ENCODE measurements at places on chromosomes 1 and 21.

DNA sequence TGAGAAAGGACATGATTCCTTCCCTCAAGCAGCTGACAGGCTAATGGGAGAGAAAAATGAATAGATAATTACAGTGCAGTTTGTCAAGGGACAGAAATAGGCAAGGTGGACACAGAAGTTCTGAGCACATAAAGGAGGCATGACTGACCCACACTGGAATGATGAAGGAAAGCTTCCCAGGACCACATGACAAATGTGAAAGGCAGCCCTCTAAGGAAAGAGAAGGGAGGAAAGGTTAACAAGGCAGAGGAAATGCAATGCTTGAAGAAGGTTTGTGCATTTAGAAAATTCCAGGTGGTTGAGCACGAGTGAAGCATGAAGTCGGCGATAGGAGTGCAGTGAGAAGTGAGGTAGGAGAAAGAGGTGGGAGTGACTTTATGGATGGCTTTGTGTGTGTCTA is 37.4 kb downstream of the LAMC2 start:
- peak; percentile 14 for DNase-seq

DNA sequence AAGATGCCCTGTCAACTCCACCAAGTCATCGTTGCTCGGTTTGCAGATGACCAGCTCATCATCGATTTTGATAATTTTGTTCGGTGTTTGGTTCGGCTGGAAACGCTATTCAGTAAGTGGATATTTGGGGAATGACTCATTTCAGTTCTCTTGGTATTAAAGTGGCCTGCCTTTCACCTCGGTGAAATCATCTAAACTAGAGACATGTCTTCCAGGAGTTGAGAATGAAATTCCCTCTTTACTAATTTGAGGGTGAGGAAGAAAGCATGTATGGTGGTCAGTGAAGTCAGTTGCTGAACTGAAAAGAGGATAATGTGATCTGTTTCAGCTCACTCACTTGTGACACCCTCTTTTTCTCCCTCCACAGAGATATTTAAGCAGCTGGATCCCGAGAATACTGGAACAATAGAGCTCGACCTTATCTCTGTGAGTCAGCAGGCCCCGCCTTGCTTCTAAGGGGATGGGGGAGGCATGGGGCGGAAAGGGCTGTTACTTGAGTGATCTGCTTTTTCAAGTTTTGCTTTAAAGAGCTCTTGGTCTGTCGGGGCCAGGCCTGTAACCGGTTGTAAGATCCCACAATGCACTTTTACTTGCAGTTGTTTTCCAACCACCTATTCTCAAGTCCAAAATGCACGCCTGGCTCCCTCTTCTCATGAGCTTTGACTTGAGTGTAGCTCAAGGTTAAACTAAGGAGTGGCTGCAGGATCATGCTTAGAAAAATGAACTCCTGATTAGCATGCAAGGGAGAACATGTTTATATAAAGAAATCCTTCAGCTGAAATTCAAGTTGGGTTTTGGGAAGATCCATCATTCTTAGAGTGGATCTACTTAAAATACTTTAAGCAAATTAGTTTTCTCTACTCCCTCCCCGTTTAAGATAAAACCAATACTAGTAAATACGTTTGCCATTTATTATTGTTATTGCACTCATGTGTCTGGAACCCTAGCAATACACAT is 59.8 kb downstream of the CAPN2 start:
- peak; percentile 84 for DNase-seq

GRCh38 chr1:79322511-79323027 is 316.0 kb upstream of the ADGRL4 start:
- peak; percentile 65 for DNase-seq

DNA sequence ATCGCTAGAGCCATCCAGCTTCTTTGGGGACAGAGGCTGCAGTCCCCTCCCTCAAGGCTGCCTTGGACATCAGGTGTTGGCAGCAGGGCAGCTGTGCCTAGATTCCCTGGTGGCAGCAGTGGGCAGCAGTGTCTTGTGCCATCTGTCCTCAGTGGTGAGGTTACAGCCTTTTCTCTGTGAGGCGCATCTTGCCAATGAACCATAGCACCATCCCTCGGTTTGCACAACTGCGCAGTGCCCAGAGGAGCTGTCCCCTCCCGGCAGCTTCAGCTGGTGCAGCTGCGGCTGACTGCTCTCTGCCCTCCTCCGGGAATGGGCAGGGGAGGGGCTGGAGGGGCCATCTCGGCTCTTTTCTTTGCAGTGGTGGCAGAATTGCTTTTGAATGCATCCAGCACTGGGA is 59.0 kb upstream of the C8B start:
- DNase-seq = no peak

GRCh38 chr21:22791986-22792560 is 1793.9 kb downstream of the NCAM2 start:
- DNase-seq = peak; percentile 34

GRCh38 chr1:108734171-108734865 is 12.2 kb upstream of the STXBP3 start:
- DNase-seq = no peak

- DNase-seq = no peak
These were observed 66.0 kb upstream of the SCYL3 start for GRCh38 chr1:169959686-169960085.

DNA sequence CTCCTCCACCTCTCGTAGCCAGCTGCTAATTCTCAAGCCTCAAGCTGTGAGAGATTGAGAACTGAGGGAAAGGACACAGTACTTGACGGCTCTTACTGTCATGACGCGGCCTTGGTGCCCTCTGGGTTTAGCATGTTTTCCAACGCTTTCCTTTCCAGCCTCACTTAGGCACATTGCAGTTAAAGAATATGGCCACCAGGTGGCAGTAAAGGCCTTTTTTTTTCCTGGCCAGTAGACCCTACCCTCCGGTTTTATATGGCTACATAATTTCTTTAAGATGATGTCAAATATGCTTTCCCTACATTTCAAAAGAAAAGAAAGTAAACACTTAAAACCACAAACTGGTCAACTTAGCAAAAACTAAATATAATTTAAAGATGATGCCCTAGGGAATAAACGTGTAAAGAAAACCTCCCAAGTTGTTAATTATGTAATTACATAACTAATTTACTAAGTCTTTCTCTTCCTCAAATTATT is 56.8 kb upstream of the PRDX6 start:
- DNase-seq = peak; percentile 88

- DNase-seq = no peak
These were observed 202.9 kb upstream of the ADGRL2 start for GRCh38 chr1:81597720-81598426.

DNA sequence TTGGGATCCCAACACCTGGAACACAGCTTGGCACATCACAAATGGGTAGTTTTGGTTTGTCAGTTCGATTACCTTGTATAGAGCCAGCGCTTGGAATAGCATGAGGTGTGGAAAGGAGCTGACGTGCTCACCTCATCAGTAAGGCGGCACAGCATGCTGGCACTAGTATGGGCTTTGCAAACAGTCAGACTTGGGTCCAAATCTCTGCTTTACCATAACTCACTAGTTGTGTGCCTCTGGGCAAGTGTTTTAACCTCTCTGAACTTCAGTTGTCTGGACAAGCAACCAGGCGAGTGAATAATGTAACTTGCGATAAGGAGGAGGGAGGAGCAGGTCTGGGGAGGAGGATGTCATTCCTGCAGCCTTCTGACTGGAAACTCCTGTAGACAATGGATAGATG is 26.3 kb upstream of the NEK2 start:
- no peak for DNase-seq

DNA sequence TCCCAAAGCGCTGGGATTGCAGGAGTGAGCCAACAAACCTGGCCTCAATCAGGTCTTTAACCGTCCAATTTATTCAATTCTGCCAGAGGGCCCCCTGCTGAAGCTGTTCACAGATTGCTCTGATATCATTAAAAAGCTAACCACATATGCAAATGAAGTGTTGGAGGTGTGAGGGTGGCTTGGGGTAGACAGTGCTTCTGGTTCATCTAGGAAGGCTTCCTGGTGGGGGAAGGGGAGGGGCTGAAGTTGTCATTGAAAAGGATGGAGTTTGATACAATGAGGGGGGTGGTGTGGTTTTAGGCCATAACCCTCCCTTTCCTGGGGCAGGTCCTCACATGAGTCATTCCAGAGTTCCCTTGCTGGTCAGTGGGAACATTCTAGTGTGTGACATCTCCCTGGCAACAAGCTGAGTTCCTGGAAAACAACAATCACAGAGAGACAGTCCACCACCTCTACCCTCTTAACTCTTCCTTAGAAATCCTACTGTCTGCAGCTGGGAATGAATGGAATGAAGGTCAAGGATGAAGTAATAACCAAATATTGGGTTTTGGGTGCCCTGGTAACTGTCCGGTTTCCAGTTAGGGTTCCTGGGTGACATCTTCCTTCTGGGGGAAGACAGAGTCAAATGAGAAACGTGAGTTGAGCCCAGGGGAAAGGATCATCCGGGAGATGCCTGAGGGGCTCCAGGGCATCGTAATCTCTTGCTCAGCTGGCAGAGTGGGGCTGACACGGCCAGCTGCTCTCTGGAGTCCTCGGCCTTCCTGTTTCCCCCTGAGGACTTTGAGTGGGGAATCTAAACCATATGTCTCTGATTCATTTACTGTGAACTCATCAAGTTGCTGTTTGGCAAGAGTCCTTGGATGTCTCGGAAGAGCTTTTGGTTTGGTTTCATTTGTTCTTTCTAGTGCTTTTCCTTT is 32.2 kb downstream of the BATF3 start:
- DNase-seq = peak; percentile 100

DNA sequence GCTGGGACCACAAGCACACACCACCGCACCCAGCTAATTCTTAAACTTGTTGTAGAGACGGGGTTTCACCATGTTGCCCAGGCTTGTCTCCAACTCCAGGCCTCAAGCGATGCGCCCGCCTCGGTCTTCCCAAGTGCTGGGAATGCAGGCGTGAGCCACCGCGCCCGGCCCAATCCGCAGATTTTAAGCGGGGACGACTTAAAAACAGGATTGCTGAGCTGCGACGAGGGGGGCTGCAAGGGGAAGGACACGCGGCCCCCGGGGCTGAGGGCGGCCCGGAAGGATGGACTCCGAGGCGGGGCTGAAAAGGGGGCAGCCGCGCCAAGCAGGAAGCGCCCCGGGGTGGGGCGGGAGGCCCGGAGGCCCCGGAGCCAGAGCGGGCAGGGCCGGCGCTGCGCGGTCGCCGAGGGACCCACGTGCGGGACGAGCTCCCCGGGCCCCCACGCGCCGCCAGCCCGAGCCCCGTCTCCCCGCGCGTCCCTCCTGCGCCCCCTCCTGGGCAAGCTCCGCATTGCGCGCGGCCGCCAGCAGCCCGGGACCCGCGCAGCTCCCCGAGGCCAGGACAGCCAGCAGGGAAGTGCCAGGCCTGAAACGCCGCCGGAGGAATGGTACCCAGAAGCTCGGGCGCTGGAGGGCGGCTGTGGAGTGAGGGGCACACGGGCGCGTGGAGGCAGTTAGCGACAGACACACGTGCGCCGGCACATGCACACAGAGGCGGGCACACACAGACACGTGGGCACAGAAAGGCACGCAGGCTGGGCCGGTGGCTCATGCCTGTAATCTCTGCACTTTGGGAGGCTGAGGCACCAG is 5.5 kb upstream of the PRKCZ start:
- peak; percentile 42 for DNase-seq

DNA sequence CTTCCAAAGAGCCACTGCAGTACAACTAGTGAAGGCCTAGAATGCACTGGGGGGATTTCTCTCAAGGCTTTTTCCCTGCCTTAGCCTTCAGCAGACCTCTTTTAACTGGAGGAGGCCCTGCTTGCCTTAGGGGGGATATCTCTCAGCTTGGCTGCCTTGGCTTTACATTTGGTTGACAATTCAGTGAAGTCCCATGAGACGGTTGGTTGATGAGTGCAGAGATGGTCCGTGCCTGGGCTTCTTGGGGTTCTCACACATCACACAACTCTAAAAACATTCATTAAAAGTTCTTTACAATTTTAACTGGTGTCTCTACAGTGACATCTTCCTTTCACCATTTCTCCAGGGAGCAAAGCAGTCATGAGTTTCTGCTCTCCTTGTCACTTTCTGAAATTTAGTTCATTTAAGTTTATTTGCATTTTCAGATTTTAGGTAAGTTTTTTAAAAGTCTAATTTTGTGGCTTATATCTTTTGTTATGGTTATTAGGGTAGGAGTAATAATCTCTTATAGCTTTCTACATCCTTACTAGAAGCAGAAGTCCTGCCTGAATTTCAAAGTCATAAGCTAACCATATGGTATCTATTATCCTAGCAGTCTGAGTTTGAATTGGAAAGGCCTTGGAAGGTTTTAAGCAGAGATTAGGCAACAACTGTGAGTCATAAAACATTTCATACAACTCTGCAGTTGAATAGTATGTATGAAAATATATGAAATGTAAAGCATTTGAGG is 487.6 kb downstream of the DPYD start:
- DNase-seq = peak; percentile 50

GRCh38 chr1:160399544-160400222 is 681 bp upstream of the VANGL2 start:
- DNase-seq = no peak

GRCh38 chr1:167671727-167672511 is 41.9 kb downstream of the RCSD1 start:
- no peak for DNase-seq

GRCh38 chr1:36440646-36441045 is 9.6 kb downstream of the OSCP1 start:
- no peak for DNase-seq

- DNase-seq = no peak
These were observed 62.9 kb downstream of the RIPK4 start for GRCh38 chr21:41703857-41704501.

DNA sequence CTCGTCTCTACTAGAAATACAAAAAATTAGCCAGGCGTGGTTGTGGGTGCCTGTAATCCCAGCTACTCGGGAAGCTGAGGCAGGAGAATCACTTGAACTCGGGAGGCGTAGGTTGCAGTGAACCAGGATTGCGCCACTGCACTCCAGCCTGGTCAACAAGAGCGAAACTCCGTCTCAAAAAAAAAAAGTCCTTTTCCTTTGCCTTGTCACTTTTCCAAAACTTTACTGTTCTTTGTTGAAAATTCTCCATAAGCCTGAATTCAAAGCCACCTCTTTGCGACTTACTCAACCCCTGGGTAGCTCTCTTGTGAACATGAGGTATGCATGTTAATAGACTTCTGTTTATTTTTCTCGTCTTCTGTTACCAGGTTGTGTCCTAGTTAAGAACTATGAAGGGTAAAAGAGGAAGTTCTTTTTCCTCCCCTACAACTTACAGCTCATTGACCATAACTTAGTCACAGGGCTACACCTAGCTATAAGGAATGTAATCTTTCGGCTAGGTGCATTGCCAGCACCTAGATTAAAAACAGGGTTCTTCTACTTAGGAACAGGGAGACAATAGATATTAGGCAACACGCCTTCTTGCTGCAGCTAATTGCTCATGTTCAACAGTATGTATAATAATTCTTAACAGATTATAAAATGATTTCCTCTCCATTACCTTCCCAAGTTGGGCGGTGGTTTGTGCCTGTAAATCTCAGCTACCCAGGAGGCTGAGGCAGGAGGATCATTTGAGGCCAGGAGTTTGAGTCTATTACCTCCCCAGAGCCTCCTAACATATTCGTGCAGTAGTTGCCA is 40.9 kb downstream of the PTAFR start:
- peak; percentile 24 for DNase-seq

DNA sequence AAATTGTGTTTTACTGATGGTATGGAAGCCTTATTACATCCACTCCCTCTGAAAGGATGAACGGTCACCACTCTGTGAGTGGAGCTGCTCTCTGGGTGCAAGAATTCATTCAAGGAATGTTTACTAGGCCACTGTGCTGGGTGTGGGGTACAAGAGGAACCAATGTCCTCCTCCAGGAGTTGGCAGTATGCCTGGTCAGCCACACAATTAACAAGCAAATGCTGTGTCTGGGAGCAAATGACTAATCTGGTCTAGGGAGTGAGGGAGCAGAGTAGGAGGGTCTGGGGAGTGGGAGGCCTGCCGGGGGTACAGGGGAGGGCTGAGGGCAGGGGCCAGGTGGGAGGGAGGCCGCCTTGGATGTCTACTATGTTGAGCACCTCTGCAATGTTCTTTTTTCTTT is 27.2 kb upstream of the TDRD10 start:
- peak; percentile 81 for DNase-seq

- no peak for DNase-seq
These were observed 1180.3 kb upstream of the B3GALT2 start for GRCh38 chr1:194366705-194367104.
